HS-5 (cell line): ENCODE measurements at places on chromosomes 16 and 17.

DNA sequence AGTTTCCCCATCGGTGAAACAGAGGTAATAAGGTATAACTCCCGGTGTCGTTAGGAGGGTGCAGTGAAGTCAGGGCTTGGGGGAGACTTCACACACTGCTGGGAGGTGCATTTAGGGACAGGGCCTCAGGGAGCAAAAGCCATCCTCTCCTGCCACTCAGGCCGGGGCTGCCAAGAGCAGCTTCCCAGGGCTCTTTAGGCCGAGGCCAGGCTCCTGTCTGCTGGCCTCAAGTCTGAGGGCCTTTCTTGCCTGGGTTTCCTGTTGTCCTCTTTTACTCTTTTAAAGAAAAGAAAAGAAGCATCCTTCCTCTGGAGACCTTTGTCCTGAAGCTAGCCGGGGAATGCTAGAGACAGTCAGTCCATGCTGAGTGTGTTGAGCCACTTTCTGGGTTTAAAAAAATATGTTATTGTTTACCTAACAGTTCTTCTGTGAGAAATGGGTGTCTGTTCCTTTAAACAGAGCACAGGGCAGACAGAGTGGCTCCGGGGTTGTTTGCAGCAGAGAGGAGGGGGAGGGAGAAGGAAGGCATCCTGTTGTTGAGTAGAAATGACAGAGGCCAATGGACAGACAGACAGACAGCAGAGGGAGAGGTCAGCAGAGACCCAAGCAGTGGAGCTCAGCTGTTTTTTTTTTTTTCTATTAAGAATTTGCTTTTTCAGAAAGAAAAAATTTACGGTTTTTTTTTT, 79.1 kb downstream of the C17orf67 start:
- no peak for DNase-seq

DNA sequence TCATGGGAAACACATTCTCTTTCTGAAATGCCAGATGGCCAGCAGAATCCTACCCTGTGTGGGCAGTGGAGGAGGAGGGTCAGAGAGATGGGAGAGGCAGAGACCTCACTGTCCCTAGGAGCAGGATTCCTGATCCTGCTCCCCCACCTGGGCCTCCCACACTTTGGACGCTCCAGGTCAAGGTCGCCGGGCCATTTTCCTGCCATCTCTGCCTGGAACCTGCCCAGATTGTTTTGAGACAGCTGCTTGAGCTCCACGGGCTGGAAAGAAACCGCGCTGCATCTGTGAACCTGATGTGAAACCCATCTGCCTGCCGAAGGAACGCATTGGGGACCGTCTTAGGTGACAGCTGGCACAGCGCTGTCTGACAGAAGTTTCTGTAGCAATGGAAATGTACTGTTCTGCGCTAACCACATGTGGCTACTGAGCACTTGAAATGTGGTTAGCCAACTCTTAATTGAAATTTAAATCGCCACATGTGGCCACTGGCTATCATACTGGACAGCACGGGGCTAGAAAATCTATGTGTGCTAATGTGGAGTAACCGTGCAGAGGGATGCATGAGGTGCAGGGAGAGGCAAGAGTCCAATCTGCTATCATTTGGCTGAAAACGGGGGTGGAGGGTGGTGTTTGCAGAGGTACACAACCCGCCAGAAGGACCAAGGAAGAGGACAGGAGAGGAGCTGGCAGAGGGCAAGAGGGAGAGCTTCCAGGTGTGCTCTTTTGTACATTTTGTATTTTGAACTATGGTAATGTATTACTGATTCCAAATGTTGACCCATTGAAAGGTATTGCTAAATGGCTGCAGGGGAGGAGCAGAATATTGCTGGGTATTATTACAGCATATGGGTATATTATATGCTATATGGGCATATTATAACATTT, 15.4 kb upstream of the NUBP1 start:
- DNase-seq: no peak

- no peak for DNase-seq
Measured at GRCh38 chr17:57530508-57530907, 214.6 kb downstream of the CCDC182 start.

DNA sequence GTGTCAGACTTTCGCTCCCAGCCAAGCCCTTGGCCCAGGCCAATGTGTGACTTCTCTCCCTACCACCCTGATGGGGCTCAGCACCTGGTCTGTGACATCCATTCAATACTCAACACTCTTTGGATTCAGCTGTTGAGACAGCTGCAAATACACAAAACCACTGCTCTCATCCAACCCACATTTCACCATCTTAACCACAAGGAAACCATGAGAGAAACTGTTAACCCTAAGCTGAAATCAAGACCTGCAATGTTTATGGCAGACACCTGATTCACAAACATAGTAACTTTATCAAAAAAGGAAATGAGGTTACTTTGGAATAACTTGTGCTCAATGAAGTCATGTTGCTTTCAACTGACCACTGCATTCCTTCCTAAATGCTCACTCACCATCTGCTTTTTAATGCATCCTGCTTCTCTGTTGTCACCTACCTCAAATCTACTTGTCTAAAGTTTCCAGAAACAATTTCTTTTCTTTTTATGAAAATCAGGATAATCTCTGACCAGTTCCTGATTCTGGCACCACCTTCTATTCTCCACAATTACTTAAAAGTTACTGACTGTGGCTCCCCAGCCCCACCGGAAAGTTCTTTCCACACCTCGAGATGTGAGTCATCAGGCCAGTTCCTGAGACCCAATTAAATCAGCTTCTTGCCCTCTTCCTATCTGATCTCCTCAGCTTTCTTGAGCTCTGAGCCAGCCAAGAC, 88.2 kb downstream of the NOG start:
- peak; percentile 90 for DNase-seq

GRCh38 chr17:14918540-14918939, 346.6 kb downstream of the PMP22 start:
- no peak for DNase-seq

DNA sequence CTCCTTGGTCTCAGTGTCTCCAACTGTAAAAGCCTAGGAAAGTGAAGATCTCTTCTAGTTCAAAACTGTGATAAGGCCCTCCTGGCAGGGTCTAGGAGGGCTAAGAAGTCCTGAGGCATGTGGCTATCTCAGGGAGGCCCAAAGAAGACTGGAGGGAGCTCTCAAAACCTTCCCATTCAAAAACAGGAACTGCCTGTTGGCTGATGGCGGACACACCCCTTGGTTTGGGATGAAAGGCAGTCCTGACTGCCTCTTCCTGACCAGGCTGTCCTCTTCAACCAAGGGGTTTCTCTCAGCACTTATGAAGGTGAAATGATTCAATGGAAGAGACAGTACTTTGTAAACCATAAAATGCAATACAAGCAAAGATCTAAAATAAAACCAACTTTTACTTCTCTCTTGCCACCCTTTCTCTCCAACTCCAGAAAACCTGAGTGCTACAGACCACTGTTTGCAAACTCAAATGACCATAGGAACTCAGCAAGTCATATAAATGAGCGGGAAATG, 4.7 kb downstream of the ZNF764 start:
- no peak for DNase-seq

DNA sequence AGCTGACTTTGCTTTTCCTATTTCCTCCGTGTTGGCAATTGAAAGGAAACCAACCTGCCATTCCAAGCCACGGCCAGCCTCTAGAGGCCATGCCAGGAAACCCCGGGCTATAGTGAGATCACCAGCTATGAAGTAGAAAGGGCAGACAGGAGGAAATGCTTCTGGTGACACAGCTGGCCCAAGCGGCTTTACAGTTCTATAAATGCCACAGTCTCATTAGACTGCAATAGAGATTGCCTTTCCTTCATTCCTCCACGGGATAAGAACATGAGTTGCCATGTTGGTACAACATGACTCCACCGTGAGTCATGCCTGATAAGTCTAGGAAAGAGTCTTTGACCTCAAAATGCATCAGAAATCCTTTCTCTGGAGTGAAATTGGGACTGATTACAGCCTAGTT, 384.9 kb downstream of the GRIN2A start:
- peak; percentile 95 for DNase-seq

- DNase-seq: no peak
Measured at GRCh38 chr17:65104973-65105372, 32.2 kb upstream of the RGS9 start.

DNA sequence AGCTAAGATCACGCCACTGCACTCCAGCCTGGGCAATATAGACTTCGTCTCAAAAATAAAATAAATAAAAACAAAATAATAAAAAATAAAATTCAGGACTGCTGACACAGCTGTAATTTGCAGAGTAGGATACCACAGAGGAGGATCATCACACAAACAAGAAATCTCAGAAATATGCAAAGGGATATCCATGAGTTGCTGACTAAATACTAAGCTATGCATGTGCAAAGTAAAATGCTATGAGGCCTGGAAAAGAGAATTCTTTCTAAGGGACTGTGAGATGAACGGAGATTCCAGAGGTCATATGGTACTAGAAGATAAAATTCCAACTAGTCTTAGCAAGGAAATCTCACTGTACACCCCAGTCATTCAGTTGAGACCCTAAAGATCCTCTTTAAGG, 74.8 kb downstream of the SLC39A11 start:
- peak; percentile 72 for DNase-seq

DNA sequence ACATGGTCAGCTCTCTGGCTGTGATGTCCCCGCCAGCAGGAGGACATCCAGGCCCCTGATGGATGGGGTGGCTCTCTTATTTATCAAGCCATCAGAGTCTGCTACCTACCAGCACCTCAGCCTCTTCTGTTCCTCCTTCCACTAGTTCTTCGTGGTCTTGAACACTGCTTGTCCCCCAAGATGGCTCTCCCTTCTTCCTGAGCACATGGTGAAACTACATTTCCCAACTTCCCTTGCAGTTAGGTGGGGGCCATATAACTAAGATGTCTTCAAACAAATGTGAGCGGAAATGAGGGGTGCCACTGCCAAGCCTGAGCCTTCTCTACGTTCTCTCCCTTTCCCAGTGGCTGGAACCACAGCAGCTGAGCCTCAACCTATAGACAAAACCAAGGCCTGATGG, 29.8 kb upstream of the CCDC182 start:
- DNase-seq: no peak
